Activated CD4-positive, alpha-beta memory T cell treated with anti-CD3 and anti-CD28 coated beads, Interleukin-2, amount 10 ng/mL, durations not matched to agents 7 days and 5 days (primary cell): ENCODE measurements at places on chromosomes 1 and 21.
A peak's percentile ranks its signal among the peaks of the same experiment; 100 is the strongest.

GRCh38 chr21:44874240-44874496 is 678 bp upstream of the PTTG1IP start:
- no peak for DNase-seq

DNA sequence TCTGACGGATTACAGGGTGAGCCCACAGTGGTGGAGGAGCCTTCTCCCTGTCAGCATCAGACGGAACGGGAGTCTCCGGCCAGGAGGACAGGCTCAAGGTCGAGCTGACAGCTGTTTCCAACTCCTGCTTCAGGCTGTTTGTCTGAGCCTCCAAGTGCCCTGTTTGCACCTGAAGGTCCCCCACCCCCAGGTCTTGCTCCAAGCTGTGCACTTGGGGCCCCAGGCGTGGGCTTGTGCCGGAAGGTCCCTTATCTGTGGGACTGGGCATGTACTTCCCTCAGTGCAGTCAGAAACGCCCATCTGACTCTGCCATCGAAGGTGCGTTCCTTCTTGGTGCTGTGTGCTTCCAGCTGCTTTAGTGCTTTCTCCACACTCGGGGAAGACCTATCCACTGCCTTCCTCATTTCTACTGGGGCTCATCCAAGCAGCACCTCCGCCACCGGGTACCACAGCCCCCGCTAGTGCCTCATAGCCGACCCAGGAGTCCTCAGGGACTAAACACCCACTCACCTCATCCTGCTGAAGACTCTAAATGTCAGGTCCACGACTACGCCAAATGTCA is 29.5 kb upstream of the CR2 start:
- no peak for DNase-seq

- peak; percentile 40 for DNase-seq
These were observed 645 bp downstream of the ATP6V0B start for GRCh38 chr1:43975249-43975961.

DNA sequence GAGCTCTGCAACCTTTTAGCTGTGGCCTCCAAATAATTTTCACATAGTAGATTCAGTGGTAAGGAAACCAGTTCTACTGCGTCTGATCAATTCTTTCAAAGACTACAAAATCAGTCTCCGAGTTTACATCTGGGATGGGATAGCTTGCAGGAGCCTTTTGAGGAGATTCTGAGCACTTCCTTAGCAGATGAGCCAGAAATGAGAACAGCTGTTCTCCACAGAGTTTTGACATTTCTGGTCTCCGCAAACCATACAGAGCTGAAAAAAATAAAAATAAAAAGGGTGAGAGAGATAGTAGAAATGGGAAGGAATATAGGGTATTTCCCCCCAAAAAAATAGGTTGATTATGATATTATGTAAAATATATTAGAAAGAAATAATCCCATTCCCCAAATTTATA is 119.3 kb downstream of the LYPLAL1 start:
- no peak for DNase-seq

DNA sequence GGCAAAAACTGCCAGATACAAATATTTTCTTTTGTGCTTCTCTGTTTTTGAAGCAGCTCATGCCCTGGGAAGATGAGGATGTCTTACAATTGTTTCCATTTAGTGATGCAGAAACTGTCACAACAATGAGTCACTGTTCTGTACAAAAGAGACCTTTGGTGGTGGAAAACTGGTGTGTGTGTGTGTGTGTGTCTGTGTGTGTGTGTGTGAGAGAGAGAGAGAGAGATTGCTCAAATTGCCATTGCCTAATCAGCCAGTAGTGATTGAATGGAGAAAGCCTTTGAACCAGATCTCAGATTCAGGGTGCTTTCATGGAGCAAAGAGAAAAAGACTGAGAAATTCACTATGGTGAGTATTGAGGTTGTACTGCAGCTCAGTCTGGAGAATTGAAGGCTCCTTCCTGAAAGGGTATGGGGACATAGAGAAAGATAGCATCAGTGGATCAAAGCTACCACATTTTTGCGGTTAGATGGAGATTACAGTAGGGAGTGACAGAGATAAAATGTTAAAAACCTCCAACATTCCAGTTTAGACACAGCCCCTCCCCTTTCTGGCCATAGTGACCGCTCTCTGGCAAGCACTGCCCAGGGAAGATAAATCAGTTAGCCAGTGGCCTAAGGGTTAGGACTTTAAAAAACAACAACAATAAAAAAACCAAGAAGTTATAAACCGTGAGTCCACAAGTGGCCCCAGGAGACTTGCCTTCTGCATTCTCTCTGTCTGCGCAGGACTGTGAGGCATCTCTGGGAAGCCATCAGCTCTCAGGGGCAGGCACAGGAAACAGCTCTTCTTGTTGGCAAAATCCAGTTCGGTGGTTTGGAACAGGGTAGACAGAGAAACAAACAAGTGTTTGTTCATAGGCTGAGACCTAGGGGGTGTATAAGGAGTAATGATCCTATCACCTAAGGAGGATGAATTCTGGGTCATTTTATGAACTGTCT is 406.5 kb downstream of the DUSP10 start:
- DNase-seq = no peak

GRCh38 chr1:155091071-155092051 is 12.7 kb downstream of the EFNA3 start:
- DNase-seq = peak; percentile 81

GRCh38 chr1:93692026-93692425 is 10.4 kb upstream of the BCAR3 start:
- no peak for DNase-seq

DNA sequence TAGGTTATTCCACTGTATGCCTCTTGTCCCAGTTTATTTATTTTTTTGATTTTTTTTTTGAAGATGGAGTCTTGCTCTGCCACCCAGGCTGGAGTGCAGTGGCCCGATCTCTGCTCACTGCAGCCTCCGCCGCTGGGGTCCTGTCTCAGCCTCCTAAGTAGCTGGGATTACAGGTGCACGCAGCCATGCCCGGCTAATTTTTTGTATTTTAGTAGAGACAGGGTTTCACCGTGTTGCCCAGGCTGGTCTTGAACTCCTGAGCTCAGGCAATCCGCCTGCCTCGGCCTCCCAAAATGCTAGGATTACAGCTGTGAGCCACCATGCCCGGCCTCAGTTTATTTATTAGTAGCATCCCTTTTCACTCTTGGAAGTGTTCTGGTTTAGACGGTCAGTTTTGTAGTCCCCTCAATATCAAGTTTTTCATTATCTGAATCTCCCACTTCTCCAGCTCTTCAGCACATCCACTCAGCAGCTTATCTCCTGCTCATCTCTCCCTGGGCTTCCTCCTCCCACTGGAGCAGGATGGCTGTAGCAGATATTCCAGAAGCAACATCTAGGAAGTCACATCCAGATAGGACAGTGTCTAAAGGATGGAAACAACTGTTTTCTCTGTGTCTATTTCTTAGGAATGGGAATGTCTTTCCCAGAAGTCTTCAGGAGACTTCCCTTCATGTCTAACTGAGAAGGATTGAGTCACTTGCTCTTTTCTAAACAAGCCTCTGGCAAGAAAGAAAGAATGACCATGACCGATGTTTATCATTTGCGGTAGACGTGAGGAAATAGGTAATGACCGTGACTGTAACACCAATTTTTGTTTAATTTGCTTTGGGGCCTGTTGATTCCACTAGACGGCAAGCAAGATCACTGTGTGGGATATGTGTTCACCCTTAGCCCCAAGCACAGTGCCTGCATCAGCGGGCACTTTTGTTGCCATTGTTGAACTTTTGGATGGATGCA is 14.4 kb downstream of the CCDC190 start:
- no peak for DNase-seq

GRCh38 chr1:94143809-94144176 is 22.8 kb upstream of the ABCA4 start:
- no peak for DNase-seq

DNA sequence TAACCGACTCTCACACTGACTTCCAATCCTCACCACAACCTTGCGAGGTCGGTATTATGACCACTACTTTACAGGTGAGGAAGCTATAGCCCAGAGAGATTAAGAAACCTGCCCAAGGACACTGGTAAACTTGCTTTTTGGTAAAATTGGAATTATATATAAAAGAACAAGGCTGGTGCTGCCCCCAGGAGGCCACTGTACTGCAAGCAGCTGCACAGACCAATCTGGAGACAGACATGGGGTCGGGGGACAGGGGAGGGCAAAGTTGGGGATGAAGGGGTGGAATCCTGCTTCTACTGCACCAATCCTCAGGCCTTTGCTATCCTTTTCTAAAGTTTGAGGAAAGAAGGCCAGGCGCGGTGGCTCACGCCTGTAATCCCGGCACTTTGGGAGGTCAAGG is 280.8 kb downstream of the SPATA17 start:
- DNase-seq = no peak

DNA sequence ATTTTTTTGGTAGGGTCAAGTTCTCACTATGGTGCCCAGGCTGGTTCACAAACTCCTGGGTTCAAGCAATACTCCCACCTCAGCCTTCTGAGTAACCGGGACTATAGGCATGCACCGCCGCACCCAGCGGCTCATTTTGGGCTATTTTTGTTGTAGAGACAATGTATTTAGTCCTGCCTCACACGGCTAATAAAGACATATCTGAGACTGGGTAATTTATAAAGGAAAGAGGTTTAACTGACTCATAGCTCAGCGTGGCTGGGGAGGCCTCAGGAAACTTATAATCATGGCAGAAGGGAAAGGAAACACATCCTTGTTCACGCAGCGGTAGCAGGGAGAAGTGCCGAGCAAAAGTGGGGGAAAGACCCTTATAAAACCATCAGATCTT is 4.2 kb downstream of the CELA2A start:
- no peak for DNase-seq

DNA sequence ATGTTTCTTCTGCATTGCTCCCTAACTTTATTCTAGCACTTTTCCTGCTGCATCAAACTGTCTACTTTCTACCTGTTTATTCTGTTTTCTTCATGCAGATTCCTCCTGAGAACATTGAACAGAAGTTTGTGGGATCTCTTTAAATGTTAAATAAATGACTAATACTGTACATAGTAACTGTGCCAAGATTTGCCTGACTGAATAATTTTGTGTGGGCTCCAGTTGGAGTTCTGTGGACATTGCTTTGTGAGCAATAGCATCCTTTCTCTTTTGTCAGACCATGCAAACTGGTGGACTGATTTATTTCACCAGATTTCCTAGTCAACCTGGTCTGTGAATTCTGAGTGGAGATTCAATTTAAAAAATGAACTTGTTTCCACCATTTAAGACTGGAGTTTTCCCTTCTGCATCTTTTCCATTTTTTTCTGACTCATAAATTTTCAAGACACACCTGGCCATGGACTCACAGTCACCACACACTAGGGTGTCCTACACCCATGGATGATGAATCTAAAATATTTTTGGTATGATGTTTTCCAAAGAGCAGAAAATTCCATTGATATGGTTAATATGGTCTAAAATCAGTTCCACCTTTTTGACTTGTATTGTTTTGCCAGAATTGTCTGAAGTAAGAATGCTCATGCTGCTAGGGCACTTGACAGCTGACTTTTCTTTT is 140.7 kb upstream of the SPAG17 start:
- DNase-seq = no peak

- no peak for DNase-seq
These were observed 13.3 kb downstream of the CDKN2C start for GRCh38 chr1:50983219-50983802.

DNA sequence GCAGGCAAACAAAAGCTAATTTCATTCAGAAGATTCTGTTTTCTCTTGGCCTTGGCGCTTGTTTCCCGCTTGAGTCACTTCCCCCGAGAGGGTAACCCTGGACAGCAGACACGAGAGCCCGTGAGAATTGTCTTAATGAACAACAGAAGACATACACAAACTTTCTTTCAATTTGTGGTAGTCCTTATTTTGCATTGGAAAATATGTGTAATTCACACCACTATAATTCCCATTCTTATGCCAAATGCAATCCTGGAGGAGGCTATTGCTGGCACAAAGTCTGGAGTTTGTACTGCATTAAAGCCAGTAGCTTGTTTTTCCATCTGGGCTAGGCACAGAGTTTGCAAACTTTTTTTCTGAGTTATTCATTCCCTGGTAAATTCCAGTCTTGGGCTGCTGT is 109.8 kb upstream of the IVNS1ABP start:
- DNase-seq = no peak

- DNase-seq = no peak
These were observed 349.3 kb downstream of the PTPRU start for GRCh38 chr1:29585656-29586055.

DNA sequence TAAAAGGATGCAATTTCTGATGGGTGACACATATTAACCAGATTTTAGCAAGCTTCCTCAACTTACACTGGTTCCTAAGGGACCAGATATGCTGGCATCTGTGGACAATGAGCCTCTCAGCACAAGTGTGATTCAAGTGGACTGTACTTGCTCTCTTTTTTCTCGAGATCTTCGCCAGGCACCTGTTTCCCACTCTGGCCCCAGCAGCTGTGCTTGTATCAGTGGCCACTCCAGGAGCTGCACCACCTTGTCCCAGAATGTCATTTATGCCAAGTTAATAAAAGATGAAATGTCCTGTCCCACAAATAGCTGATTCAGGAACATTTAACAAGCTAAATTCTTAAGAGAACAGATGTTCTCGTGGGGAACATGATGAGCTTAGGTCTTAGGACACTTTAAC is 14.6 kb downstream of the C1orf198 start:
- DNase-seq = no peak

GRCh38 chr1:181630398-181630797 is 147.1 kb downstream of the CACNA1E start:
- DNase-seq = no peak

DNA sequence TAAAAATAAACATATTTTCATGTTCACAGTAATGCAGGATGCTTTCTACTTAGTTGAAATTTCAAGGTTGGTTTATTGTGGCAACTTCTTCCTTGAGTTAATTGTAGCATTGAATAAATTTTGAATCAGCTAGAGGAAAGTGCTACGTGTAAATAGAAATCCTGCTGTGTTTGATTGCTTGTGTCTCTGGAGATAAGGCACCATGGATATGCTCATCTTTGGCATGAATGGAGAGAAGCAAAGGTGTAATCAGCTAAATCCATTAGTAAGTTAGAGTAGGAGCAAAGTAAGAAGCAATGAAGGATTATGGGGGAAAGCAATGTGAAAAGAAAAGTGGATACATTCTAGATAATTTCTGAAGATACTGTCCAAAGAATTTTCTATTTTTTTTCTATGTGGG is 331.1 kb downstream of the PTPRC start:
- DNase-seq = no peak

GRCh38 chr1:227707846-227708245 is 27.3 kb downstream of the JMJD4 start:
- no peak for DNase-seq

GRCh38 chr1:93578433-93578830 is 103.2 kb downstream of the BCAR3 start:
- DNase-seq = no peak

DNA sequence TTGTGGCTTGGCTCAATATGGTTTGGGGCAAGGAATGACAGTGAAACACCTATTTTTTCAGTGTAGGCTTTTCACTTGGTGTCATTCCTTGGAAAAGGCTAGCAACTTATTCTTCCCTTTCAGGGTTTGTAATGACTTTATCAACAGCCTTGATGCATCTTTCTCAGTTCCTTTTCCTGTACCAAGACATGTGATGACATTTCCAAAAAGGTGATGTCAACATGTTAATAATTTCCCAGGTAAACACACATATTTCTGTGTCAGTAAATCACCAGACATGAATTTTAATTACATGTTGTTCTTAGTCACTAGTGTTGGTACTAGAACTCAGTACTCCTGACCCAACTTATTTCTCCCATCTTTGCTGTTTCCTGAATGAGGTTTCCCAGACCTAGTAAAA is 37.8 kb upstream of the RRP15 start:
- DNase-seq = no peak
